Nephron progenitor cell (in vitro differentiated cells): ENCODE measurements at places on chromosomes 6 and 20.

DNA sequence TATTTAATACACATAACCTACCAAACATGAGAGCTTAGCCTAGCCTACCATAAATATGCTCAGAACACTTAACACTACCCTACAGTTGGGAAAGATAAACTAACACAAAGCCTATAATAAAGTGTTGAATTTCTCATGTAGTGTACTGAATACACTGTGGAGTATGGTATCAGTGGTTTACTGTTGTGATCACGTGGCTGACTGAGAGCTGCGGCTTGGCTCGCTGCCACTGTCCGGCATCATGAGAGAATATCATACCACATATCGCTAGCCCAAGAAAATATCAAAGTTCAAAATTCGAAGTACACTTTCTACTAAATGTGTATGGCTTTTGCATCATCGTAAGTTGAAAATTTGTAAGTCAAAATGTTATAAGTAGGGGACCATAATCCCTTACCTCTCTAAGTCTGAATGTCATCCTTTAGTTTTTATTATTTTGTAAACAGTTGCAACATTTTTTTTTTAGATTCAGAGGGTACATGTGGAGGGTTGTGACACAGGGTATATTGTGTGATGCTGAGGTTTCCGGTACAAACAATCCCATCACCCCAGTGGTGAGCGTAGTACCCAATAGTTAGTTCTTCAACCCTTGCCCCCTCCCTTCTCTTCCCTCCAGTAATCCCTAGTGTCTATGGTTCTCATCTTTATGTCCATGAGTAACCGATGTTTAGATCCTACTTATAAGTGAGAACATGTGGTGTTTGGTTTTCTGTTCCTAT is 14.6 kb upstream of the TAAR1 start:
- no peak for DNase-seq

- peak; percentile 85 for DNase-seq
These were observed at the start of gene MYO6 for GRCh38 chr6:75748743-75749538. TSS of gene MYO6 (plus strand) at chr6:75749239. CDS start at chr6:75817548, 68,309 bp downstream.

- DNase-seq: peak; percentile 46
These were observed 861 bp downstream of the PPP1R14C start for GRCh38 chr6:150143516-150144293.

GRCh38 chr6:88520445-88520844 is 354.3 kb upstream of the CNR1 start:
- DNase-seq: no peak

GRCh38 chr6:36402481-36402880 is 15.0 kb upstream of the ETV7 start:
- no peak for DNase-seq

DNA sequence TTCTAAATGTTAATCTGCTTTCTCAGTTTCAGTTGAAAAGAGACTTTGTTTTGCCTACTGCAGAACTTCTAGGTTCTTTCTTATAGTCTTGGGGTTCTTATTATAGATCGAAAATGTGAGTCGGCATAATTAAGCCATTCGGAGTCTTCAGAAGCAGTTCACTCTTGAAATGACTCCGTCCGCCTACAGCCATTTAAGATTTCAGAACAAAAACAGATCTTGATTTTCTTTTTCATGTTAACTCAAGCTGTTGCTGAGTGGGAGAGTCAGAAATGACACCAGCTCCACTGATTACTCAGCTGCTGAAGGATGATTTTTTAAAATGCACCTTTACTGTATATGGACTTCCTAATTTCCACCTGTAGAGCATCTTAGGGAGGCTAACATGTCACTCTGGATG is 15.9 kb downstream of the PRDM1 start:
- DNase-seq: no peak

- no peak for DNase-seq
These were observed 167.0 kb downstream of the PREX1 start for GRCh38 chr20:48660788-48661187.

GRCh38 chr20:40472905-40473304 is 216.1 kb downstream of the MAFB start:
- DNase-seq: no peak

- DNase-seq: no peak
These were observed 461.9 kb downstream of the GJA1 start for GRCh38 chr6:121897337-121897760.

- no peak for DNase-seq
These were observed 202.3 kb downstream of the DLL1 start for GRCh38 chr6:170088582-170088955.

- DNase-seq: no peak
These were observed 6.2 kb downstream of the ULBP2 start for GRCh38 chr6:149948011-149948410.

DNA sequence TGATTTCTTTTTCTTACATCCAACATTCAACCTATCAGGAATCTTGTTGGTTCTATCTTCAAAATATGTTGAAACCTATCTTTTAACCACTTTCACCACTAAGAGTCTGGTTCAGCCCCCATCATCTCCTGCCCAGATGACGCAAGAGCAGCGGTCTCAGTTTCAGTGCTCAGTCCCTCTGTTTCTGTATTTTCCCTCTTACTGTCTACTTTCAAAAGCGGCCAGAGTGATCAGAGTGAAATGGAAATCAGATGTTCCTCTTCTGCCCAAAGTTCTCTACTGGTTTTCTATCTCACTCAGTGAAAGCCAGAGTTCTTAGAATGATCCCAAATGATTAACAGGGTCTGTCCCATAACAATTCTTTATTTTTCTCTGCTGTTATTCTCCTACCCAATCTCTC is 147.9 kb upstream of the PDE7B start:
- no peak for DNase-seq

DNA sequence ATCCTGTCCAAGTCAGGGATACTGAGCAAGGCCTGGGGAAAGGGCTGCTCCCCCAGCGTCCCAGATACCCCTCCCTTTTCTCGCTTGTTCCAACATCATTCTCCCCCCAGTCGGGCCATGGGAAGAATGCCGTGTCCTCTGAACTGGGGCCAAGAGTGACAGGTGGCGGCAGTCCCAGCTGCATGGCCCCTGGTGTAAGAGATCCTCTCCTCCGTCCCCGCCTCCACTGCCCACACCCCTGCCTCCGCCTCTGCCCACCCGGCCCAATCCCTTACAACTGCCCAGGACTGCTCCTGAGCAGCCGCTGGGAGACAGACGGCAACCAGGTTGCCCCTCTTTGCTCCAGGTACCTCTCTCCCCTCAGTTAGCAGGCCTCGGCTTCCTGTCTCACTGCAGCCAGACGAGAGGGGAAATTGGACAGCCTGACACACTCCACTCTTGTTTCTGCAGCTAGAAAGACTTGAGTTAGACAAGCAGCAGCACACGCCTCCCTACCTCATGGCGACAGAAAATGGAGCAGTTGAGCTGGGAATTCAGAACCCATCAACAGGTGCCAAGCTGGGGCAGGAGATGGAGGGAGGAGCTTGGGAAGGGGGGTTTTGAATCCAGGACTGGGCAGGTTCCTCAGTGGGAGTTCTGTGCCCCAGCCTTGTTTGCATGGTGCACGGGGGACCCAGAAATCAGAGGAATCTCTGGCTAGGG is at the start of gene MYLK2:
MYLK2 (plus strand) TSS at position 274 of the 702 bp plus-strand sequence; CDS start at position 499, 225 bp downstream.
- no peak for DNase-seq

- no peak for DNase-seq
These were observed 231.0 kb upstream of the PRND start for GRCh38 chr20:4490606-4491280.

- DNase-seq: no peak
These were observed 115.3 kb downstream of the SYNDIG1 start for GRCh38 chr20:24584538-24585356.

DNA sequence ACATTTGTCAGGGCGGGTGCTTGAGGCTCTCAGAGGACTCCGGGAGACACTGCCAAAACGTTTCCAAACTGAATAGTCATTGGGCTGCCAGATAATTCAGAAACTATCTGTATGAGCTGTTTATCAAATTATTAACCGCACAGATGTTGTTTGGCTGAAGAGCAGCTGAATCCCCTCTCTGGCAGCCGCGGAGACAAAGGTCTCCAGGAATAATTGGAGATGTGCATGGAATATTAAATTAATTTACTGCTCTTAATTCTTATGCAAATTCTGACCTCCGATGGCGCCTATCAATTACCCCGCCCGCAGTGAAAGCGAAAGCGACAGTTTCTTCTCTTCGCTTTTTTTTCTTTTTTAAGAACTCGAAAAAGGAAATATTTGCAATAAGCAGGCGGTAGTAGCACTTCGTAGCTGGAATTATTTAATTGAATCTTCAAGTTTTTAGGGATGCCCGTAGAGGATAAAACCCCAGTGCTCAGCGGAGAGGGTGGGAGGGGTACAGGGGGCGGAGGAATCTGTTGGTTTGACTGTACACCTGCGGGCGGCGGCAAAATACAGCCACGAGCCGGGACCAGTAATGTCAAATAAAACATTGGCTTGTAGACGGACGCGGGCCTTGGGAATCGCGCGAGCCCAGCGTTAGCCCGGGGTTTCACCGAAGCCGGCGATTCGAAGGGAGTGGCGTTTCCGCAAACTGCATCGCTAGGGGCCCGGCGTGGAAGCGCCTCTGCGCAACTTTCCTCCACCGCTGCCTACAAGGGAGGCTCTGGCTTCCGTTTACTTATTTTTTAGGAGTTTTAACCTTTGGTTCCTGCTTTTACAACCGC is 6.2 kb downstream of the LINC00237 start:
- DNase-seq: peak; percentile 52

DNA sequence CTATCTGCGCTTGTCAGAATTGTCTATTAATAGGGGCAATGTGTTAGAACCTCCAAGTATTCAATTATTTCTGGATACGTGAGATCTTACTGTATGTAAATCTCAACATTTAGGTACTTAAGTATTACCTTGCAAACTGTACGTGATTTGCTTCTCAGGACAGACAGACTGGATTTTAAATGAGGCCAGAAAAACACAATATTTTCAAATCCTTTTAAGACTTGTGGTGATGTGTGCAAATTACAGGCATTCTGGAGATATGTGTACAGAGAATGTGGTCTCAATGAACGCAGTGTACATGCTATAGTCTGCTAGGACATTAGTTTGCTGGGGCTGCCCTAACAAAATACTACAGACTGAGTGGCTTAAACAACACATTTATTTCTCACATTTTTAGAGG is 16.9 kb downstream of the CCR6 start:
- DNase-seq: no peak

DNA sequence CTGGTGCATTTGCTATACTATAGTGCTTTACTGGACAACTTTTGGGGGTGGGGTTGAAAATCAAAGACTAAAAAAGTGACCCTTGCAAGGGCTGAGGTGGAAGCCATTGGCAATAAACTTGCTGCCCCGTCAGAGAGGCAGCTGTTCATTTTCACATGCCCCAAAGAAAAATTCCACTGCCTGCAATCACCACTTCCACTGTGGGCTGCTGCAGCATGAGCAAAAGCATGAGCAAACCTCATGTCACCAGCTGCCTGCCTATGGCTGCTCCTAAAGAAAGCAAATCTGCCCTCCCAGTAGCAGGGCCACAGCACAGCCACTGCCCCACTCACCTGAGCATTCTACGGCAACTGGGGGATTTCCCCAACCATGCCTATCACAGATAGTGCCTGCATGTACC is 290.0 kb downstream of the PAX1 start:
- no peak for DNase-seq

GRCh38 chr6:89251170-89251569 is 34.0 kb upstream of the GABRR1 start:
- DNase-seq: no peak

GRCh38 chr20:57922706-57923105 is 212.9 kb upstream of the PMEPA1 start:
- DNase-seq: no peak

GRCh38 chr6:26029857-26030653 is 57.2 kb upstream of the HFE start:
- DNase-seq: no peak

DNA sequence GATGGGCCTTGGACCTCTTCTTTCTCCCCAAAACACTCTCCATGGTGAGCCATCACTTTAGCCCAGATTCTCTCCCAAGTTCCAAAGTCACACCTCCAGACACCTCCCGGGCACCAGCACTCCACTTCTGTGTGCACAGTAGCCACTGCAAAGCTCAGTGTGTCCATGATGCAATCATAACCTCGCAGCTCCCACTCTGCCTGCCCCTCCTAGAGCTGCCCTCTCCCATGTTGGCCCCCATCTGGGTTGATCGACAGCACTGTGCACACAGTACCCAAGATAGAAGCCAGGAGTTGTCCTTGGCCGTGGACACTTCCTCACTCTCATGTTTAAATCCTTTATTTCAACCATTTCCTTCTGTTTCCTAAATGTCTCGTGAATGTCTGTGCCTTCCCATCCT is 293.3 kb downstream of the PACRG start:
- no peak for DNase-seq

DNA sequence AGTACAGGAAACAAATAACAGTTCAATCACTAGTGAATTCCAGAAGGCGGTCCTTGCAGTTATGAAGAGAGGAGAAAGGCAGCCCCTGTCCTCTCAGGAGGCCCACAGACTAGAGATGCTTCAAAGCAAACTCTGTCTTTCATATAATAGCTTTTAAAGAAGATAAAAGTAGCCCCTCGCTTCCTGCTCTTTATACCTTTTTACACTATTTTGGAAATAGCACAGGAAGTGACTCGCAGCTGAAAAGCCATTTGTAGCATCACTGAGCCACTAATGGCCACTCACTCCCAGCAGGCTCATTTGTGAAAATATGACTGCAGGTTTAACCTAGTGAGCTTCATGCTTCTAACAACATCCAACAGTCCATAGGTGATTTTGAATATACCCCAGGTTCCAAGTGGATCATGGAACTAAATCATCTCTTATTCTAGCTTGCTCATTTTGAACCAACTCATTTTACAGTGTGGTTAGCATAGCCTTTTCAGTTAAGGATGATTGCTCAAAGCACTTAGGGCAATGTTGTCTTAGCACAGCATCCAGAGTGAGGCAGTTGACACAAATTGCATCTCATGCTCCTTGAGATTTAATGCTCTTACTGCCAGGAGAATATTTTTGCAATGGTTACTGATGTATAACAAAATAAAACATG is 136.0 kb upstream of the NRSN1 start:
- no peak for DNase-seq

DNA sequence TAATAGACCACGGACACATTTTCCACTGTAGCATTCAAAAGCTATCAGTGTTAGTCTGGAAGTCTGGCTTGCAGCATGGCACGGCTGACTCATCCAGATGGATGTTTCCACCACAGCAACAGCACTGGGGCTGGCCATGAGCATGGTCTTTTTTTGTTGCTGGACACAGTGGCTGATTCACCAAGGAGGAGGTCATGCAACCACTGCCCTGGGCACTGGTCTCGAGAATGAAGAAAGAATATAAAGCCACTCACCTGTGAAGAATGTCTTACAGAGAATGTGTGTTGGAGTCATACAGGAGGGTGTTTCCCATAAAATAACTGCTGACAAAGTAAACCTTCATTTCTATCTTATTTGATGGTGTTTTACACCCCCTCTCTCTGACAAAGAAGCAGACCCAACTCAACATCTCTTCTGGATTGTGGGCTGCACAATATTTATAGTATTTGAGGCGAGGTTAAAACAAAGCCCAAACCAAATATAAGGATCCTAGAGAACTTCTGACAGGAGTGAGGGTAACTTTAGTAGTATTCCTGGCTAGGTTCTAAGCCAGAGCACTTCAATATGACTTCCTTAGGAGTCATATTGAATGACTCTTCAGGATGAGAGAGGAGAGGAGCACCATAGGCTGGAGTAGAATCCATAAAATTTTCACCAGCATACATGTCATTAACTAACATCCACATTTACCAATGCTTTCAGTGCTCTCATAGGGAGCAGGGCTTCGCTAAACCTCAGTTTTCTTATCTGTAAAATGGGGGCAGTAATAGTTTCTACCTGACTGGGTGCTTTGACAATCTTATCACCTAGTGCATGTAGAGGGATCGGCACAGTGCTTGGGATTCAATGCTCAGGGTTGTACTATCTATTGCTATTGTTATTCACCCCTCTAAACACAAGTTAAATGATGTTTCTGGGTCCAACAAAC is 121.4 kb downstream of the KIF13A start:
- peak; percentile 3 for DNase-seq
